Activated T-cell treated with anti-CD3 and anti-CD28 coated beads, Interleukin-2, amount 50 U/mL, for 72 hours (primary cell): ENCODE measurements at places on chromosomes 2 and 18.

GRCh38 chr2:240212425-240213225, 72.2 kb upstream of the OTOS start:
- no peak for DNase-seq

GRCh38 chr18:22423878-22424564, 6.3 kb upstream of the CTAGE1 start:
- DNase-seq = no peak

DNA sequence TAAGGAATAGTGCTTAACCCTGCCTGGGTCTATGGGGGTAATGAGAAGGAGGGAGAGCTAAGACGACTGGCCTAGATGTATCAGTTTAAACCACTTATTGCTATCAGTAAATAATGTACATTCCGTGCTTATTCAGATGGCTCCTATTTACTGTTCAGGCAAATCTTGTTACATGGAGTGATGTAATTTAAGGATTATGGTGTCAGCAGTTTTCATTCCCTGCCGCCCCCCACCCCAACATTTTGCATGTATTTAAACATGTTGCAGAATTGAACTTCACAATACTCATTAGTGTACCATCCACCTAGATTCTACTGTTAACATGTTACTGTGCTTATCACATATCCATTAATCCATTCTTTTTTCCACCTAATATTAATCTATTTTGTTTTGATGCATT, 11.7 kb downstream of the AGPS start:
- no peak for DNase-seq

GRCh38 chr2:63613391-63613901, 24.7 kb downstream of the MDH1 start:
- DNase-seq = no peak

DNA sequence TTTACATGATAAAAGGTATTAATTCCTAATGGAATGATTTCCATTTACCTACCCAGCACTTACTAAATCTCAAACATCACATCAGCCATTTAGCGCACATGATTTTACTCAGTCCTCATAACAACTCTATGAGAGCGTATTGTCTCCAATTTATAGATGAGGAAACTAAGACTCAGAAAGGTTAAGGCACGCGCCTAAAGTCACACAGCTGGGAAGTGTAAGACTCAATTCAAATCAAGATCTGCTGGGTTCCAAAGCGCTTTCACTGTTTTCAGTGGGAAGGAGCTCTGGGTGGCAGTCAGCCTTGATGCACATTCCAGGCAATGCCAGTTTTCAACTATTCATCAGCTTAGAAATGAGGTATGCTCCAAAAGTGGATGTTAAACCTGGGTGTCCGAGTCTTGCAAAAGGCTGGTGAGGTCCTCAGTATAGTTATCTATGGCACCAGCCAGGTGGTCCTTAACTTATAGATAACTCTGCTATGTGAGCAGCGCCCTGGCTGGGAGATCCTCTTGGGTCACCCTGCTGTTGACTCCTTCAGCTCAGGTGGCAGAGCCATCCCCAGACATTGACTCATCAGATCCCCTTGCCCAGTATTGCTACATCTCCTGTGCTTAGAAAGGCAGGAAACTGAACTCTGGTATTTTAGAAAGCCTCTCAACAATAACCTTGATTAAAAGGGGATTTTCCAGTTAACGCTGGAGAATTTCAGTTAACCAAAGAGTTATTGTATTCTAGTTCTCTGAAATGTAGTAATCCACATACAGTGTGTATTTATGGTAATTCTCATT, 47.1 kb downstream of the SLC4A1AP start:
- DNase-seq = no peak

DNA sequence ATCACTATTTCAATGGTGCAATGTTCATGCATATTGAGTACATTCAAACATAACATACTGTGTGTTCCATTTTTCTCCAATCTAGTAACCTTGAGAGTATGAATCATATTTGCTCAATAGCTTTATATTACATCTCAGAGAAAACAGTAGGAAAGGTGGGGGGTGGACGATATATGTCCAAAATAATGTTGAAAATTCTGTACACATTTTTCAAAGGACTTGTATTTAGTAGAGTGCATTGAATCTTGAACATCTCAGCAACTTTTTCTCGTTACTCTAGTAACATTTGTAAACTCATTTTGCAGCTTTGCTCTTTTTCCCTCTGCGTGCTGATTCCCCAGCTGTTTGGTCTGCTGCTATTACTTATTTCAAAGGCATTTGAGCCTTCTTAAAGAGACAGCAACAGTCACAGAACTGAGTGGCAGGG, 1487.0 kb downstream of the LRP1B start:
- DNase-seq = no peak

DNA sequence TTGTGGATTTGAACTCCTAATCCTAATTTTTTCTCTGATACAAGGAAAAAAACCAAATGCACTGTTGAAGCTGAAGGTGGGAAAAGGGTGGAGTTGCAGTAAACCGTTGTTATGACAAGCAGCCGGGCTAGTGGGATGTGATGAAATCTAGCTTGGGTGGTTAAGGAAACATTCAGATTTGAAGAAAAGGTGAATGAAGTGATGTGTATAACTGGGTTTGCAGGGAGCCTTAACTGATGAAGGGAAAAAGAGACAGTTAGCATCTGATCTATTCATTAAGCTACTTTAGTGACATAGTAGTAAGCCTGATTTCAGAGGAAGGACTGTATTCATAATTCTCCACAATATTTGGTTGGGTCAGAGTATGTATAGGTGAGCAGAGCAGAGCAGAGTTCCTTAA, 3.5 kb downstream of the EML6 start:
- no peak for DNase-seq

- DNase-seq = no peak
These were observed 20.2 kb upstream of the TNS1 start for GRCh38 chr2:218022851-218023530.

- DNase-seq = no peak
These were observed 24.4 kb downstream of the ADRA2B start for GRCh38 chr2:96091711-96092572.

DNA sequence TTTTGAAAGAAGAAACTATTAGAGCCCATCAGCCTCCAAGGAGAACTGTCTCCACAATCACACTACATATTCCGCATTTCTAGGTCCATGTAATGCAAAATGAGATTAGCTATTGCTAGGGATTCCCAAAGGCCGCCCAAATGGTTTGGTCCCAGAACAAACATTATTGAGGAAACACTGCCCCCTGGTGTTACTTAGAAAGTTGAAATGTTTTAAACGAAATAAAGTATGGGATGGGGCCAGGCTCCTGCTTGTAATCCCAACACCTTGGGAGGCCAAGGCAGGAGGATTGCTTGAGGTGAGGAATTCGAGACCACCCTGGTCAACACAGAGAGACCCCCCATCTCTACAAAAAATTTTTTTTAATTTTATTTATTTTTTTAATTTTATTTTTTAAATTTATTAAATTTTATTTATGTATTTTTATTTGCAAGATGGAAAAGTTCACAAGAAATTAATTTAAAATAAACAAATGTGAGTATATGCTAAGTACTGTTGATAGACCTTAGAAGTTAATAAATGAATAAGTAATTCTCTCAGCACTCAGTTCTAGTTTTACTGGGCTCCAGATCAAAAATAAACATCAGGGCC, 5.5 kb downstream of the NHEJ1 start:
- peak; percentile 21 for DNase-seq

GRCh38 chr2:8600456-8600855, 81.4 kb upstream of the ID2 start:
- no peak for DNase-seq

GRCh38 chr18:55088000-55088401, 128.7 kb upstream of the CCDC68 start:
- DNase-seq = no peak

DNA sequence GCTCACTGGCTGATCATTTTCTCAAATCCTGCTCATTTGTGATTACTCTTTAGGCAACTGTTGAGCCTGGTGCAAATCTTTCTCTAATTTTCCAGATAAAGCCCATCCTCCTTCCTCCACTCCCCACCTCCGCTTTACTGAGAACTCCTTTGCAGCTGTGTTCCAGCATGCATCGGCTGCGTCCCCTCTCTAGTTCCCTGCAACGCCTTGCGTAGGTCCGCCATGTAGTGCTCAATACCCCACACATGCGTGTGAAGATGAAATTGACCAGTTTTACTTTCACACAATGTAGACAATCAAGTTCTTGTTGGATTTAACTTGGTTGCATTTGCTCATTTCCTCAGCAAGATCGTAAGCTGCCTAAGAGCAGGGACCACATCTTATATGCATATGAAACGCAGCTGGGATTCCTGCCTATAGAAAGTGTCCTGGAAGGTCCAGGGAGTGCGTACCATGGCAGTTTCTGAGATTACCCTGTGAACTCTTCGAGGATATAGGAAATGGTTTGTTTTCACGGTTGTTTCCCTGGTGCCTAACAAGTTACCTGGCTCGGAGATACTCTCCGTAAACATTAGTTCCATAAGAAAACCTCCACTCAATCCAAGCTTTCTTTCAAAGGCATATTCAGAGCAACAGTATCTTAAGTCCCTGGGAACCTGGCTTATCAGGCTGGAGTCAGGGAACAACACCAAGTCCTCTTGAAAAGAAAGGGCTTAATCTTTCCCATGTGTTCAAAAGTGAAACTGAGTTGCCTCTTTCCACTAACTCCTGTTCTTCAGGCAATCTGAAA, 766.4 kb upstream of the ID2 start:
- no peak for DNase-seq

DNA sequence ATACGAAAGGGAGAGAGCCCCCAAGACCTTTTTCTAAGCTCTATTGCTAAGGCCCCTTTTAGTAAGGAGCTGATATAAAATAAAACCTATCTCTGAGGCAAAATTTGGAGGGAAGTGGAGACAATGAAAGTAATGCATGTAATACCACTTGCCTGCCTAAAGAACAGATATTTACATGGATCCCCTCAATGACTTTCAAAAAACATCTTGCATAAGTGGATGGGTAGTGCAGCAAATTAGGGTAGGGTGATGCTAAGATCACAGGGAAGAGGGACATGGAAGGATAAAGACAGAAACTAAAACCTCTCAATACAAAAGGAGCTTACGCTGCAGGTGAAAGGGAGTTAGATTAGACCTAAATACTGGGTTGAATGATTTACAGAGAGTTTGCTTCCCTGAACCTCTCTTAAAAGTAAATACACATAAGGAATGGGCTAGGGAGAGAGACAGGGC, 1.1 kb downstream of the ZNF513 start:
- DNase-seq = no peak
